ENCODE measurements at places on chromosomes 12 and 14.

GRCh38 chr14:61108496-61109141, 127.6 kb downstream of the SLC38A6 start:
- no peak for DNase-seq

GRCh38 chr12:79063258-79063657, 198.7 kb downstream of the SYT1 start:
- DNase-seq: peak; percentile 22

- DNase-seq: no peak
These were observed 228.1 kb downstream of the KCNC2 start for GRCh38 chr12:74981541-74981940.

- no peak for DNase-seq
These were observed 2.8 kb upstream of the A2ML1 start for GRCh38 chr12:8819666-8819980.

GRCh38 chr12:57765003-57765697, 1.7 kb downstream of the CYP27B1 start:
- DNase-seq: no peak

All from fibroblast of the aortic adventitia (primary cell).